Stimulated activated CD8-positive, alpha-beta memory T cell treated with anti-CD3 and anti-CD28 coated beads, Interleukin-2, amount 100 ng/mL, for 1 hour (primary cell): ENCODE measurements at places on chromosomes 3 and 15.

DNA sequence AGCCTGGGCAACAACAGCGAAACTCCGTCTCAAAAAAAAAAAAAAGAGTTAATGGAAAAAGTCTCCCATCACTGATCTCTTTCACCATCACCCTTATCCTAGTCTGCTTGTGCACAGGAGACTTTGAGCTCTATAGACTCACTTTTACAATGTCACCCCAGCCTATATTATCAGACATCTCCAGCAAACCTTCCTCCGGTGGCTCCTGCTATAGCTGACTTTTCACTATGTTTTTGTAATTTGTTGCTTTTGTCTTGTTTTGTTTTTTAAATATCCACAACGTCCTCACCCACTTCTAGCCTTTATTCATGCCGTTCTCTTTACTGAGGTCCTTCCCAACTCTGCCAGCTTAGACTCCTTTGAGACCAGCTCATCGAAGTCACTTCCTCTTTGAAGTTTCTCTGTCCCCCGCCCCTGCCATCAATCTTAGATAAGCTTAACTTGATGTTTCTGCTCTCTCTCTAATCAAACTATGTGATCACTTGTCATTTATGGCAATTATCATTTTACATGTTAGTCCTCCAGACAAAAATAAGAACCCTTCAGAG, 82.7 kb upstream of the CHD2 start:
- no peak for DNase-seq

GRCh38 chr3:118151164-118151563, 883.5 kb downstream of the IGSF11 start:
- DNase-seq, result no peak

DNA sequence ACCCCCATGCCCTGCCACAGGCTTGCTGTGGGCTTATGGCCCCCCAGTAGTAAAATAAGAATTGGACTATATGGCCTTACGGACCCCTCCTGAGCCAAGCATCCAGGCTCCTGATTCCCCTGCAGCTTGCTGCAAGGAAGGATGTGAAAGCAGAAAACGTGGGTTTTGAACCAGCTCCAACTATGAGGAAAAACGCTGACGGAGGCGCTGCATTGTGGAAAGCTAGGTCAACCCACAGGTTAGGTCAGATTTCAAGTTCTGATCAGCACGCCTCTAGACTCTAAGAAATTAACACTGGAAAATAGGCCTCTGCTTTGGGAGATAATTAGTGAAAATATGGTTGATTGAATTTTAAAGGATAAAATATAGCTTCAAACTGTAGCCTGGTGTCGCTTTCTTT, 195.4 kb upstream of the HES1 start:
- DNase-seq, result no peak

DNA sequence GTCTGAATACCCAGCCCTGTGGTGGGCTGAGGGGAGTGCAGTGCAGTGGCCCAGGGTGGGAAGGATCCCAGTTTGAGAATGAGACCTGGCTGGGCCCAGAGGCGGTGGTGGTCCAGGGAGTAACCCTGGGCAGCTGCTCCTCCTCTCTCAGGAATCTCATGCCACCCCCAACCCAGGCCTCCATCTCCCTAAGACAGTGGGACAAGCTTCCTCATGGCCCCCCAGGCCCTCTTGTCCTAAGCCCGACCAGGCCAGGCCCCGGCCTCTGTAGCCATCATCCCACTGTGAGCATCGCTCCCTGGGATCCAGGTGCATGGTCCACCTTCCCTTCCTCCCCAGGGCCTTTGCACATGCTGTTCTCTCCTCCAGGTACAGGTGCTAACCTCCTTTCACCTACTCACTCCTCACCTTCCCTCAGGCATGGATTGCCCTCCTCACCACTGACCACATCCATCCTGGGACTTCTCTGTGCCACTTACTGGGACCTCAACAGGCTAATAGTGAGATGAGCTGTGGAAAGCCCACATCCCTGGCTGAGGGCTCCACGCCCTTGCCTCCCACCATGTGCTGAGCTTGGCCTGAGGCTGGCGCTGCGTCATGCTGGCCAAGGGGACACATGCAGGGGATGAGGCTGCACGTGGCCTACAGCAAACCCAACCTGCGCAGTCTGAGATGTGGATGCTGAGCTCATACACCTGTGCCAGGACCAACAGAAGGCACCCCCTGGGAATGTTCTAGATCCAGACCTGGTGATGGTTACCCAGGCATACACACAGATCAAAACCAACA, 9.9 kb downstream of the CHDH start:
- no peak for DNase-seq

GRCh38 chr3:74751775-74752174, 137.3 kb upstream of the CNTN3 start:
- no peak for DNase-seq

- no peak for DNase-seq
These were observed 255.3 kb upstream of the UBE2E2 start for GRCh38 chr3:22947851-22948250.

- no peak for DNase-seq
These were observed 68.6 kb upstream of the ATP13A3 start for GRCh38 chr3:194555175-194556062.

GRCh38 chr3:166125179-166125578, 288.0 kb upstream of the BCHE start:
- DNase-seq, result no peak

GRCh38 chr3:44240061-44240460, 1.6 kb upstream of the TOPAZ1 start:
- DNase-seq, result no peak

DNA sequence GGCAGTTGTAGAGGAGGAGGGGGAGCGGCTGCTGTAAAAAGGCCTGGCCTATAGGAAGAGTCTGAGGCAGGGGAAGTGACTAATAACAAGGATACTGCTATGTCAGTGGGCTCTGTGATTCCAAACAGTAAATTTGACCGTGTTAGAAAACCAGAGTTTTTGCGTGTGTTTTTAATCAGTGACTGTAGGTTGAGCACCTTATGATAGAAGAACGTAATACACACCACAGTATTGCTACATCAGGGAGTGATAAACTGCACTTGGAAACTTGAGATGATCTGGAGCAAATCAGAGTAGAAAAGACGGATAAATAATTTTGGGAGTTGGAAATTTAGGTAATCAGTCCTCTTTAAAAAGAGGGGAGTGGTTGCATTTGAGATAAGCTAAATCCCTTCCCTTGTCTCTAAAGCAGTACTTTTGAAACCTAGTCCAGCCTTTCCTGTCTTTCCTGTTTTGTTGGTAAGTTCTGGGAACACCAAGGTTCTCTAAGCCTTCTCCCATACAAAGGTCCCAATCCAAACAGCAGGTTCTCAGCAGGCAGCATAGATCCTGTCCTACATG, 130.5 kb upstream of the NR2E3 start:
- no peak for DNase-seq

- DNase-seq, result no peak
These were observed 92.6 kb upstream of the STRIT1 start for GRCh38 chr3:155385896-155386625.

GRCh38 chr15:100690032-100690794, 87.8 kb downstream of the ASB7 start:
- DNase-seq, result no peak

DNA sequence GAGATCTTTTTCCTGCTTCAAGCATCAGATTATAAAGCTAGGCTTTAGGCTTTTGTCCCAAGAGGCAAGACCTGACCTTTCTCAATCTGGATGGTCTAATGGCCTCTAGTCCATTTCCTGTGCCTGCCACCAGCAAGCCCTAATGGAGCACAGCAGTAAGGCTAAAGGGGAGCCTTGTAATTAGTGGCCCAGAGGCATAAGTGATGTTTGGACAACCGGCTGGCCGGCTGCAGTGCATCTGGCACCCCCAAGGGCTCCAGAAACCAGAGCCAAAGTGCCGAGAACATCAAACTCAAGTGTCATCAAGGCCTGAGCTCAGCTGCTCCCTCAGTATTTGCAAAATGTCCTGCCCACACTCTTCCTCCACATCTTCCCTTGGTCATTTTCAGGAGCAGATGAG, 31.9 kb upstream of the RTP4 start:
- no peak for DNase-seq

GRCh38 chr3:104941785-104942184, 424.9 kb upstream of the ALCAM start:
- DNase-seq, result no peak

DNA sequence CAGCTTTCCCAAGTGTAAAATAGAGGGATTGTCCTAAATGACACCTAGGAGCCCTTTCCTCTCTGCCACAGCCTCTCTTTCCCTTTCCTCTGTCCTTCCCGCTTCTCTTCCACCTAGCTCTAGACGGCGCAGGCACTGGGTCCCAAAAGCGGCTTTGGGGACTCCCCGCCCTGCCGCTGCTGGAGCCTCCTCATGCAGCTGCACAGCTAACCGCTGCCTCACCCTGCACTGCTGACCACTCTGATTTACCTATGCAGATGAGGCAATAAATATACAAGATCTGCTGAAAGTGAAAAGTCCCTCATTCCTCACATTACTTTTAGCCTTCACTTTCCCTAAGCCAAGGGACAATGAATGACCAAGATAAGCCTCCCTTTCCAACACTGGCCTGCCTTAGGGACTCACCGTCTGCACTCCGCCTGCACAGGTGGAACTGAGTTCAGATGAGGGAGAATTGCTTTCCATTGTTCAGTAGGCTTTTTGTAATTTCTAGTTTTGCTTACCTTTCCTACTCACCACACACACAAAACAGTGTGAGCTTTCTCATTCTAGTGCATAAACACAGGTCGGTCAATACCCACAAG, 197.5 kb upstream of the BCL6 start:
- DNase-seq, result no peak

- DNase-seq, result no peak
These were observed 109.9 kb downstream of the SCAPER start for GRCh38 chr15:76795217-76795616.

GRCh38 chr3:140092848-140093536, 158.0 kb downstream of the CLSTN2 start:
- no peak for DNase-seq

GRCh38 chr3:112585782-112586181, 23.9 kb downstream of the SLC35A5 start:
- DNase-seq, result no peak

GRCh38 chr3:69751074-69751476, 11.8 kb downstream of the MITF start:
- DNase-seq, result no peak

GRCh38 chr3:175704366-175705055, 845.4 kb downstream of the NAALADL2 start:
- no peak for DNase-seq

- DNase-seq, result no peak
These were observed 9.5 kb downstream of the SEC22C start for GRCh38 chr3:42572278-42572677.

DNA sequence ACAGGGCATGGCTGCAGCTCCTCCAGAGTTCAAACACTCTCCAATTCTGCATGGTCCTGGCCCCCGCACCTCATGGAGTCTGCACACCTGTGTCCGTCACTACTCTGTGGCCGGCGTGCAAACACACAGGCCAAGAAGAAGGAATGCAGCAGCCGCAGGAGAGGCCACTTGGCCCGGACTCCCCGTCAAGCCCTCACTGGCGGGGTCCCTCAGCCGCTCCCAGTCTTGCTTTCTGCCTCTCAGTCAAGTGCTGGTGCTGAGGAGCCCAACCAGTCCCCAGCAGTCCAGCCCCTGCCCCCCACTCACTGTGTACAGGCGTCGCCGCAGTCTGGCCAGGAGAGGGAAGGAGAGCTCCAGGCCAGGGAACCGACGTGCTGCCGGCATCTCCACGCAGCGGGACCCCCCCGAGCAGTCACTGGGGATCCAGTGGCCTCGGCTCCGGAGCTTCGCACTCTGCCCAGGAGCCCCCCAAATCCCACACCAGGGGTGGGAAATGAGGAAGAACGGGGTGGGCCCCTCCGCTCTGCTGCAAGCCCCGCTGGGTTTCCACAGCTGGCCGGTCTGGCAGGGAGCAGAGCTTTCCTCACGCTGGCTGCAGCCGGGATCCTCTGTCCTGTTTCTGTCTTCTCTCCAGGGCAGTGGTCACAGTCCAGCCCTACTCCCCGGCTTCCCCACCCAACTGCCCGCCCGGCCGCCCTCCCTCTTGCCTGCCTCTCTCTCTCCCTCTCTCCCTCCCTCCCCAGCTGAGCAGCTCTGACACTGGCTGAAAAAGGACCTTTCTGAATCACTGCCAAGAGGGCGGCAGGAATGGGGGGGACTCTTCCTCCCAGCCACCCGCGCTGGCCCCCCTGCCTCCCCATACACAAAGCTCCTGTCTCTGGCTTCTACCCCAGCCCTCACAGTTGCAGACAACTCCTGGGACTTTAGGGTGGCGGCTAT, 16.0 kb downstream of the TNK2 start:
- no peak for DNase-seq

DNA sequence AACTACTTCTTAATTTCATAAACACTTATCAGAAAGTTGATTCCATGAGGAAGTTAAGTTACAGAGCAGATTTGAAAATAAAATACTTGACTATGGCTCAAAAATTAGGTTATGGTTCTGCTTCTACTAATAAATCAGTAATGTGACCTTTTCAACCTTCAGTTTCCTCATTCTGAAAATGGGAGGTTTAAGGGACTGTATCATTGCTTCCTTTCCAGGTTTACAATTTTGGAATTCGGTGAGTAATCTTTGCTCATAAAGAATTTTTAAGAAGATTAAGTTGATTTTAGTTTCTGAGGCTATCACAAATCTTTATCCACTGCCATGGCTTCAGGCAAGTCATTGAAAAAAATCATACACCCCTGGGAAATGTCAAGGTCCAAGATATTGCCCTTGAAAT, 1061.2 kb downstream of the DIPK2A start:
- no peak for DNase-seq

GRCh38 chr3:144866476-144866875, 894.9 kb downstream of the DIPK2A start:
- no peak for DNase-seq

DNA sequence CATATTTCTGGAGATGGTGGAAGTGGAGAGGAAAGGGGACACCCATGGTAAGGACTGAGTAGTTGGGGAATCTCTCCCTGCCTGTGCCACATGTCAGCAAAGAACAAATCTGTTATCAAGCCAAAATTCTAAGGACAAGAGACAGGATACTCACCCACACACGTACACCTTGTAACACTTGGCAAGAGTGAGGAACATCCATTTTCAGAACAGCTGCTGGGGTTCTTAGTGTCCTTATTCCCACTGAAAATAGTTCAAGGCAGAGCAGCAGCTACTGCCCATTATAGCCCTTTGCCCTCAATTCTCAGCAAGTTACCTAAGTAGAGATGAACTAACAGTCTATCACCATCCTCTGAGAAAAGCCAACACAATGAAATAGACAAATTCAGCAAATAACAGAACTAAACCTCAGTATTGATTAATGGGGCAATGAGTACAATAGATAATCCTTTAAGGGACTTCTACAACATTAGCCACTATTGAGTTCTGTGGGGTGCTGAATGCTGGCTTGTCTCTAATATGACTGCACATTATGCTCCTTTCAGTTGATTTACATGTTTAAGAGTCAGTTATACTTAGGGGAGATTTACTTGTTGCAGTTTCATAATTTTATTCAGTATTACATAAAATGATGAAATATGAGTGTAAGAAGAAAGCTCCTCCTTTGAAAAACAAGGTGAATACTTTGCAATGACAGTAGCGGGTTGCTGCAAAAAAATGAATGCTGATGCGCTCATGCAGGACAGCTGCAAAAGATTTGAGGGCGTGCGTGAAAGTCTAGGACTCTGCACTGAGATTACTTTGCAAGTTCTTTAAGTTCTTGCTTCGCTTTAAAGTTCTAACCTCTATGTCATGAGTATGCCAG, 22.4 kb downstream of the SENP5 start:
- no peak for DNase-seq
